ENCODE measurements at places on chromosomes 4 and X.

DNA sequence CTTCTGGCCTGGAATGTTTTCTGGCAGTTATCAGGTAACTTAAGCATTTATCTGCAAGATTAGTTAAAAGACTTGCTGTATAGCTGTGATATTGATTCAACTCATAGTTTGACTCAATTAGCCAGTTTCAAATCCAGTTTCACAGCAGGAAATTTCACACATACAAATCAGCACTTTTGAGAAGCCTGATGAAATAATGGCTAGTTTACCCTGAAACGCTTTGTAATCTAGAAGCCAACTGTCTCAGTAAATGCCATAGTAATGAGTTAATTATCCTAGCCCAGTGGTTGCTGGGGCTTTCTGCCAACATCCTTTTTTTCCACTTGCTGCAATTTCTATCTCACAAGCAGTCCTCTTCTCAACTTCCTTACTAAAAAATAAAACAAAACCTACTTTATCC lies 53.1 kb downstream of the ARHGEF38 start:
- DNase-seq = no peak

DNA sequence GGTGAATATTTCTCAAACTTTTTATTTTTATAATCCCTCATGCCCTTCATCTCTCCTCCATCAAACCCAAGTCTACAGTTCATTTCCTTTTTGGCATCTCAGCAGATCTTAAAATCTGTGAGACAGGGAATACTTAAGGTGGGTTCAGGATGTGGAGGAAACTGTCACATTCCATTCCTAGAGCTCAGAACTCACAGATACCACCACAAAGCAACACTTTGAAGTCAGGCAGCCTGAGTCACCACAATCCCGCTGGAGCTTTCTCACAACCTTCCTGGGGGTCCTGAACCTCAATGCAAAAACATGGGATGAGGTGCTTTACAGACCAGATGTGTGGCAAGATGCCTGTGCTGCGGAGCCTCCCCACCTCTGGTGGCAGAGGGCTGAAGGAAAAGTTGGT lies 63.2 kb downstream of the HHIP start:
- DNase-seq = no peak

- no peak for DNase-seq
These were observed 66.8 kb downstream of the RAPGEF2 start for GRCh38 chr4:159169404-159170302.

- DNase-seq = no peak
These were observed 201.8 kb upstream of the UGT8 start for GRCh38 chr4:114396808-114397207.

DNA sequence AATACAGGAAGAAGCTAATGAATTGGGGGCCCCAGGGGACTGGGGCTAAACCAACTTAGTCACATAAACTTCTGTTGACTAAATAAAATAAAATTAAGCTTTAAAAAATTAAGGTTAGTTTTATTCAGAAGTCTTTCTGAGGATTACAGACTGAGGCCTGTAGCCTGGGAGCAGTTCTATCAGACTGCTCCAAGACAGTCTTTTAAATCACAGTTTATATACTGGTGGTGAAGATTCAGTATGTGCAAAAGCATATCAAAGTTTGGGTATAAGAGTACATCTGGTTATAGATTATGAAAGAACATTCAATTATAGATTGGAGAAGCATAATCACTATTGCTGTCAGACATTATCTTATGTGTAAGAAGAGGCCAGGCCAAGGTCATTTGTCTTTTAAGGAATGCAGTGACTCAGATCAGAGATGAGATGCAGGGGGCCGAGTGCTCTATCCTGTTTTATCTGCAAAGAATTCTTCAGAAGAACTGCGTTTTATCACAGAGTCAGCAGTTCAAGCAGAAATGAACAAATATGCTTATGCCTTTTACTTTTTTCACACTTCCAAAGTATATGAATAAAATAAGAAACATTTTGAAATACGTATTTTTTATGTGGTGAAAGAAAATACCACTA lies 109.4 kb downstream of the PDHA2 start:
- DNase-seq = no peak

GRCh38 chr4:53150631-53151488 lies 215.0 kb downstream of the SCFD2 start:
- DNase-seq = no peak

- no peak for DNase-seq
These were observed 15.4 kb downstream of the IQSEC2 start for GRCh38 chrX:53265771-53266574.

DNA sequence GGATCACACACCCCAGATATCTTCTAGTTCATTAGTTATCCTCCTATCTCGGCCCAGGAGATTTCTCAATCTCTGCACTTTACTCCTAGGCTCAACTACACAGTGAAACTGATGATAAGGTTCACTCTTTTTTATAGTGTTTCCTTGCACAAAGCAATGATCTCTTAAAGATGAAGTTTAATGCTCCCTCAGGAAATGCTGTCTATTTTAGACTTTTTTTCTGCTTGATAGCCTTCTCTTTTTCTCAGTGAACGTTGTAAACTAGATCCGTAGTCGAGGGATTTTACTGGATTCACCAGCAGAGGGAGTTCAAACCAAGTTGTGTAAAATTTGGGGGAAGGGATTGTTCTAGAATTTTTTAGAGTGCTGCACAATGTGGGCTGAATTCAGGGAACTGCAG lies 269.6 kb downstream of the GBA3 start:
- DNase-seq = no peak

- DNase-seq = no peak
These were observed 50.8 kb downstream of the DTHD1 start for GRCh38 chr4:36332023-36332781.

DNA sequence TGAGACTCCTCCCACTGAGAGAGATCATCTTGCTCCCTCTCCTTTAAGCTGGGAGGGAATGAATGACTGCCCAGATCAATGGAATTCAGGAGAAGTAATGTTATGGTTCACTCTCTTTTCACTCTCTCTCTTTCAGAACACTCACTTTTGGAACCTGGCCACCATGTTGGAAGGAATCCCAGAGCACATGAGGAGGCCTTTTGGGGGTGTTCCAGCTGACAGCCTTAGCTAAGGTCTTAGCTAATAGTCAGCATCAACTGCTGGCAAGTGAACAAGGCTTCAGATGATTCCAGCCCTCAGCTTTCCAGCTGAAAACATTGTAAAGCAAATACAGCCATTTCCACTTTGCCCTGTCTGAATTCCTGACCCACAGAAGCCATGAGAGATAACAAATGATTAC lies 124.0 kb upstream of the CLNK start:
- DNase-seq = no peak

GRCh38 chr4:165190591-165191347 lies 16.6 kb upstream of the KLHL2 start:
- DNase-seq = no peak

DNA sequence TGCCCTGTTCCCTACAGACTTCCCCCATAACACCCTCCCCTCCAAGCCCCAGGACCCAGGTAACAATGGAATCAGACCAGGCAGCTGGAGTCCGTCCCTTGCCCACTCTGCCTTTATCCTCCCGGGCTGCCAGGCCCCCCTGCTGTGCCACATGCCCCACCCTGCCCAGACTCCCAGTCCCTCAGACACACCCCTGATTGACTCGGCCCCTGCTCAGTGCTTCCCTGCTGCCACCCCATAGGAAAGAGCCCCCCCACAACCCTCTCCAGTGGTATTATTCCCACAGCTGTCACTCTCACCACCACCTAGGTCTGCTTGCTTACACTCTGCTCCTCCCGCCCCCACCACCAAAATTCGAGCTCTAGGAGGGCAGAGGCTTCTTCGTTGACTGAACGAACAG lies 4.7 kb upstream of the NAA10 start:
- DNase-seq = no peak

DNA sequence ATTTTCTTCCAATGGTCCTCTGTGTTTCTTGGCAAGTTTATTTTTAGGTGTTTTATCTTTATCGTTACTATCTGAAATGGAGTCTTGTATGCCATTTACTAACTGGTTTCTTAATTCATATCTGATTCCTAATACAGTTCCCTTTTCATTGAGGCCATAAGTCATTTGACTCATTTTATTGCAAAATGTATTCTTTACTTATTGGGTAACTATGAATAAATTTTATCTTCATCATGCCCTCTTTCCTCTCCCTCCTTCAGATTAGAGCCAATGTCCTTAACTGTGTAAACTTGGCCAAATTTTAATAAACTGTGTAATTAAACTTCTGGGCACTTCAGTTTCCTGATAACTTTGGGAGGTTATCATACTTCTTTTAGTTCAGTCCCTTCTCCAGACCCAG lies 19.3 kb upstream of the MSMO1 start:
- no peak for DNase-seq

GRCh38 chrX:67546496-67547423 lies 2.9 kb downstream of the AR start:
- no peak for DNase-seq

DNA sequence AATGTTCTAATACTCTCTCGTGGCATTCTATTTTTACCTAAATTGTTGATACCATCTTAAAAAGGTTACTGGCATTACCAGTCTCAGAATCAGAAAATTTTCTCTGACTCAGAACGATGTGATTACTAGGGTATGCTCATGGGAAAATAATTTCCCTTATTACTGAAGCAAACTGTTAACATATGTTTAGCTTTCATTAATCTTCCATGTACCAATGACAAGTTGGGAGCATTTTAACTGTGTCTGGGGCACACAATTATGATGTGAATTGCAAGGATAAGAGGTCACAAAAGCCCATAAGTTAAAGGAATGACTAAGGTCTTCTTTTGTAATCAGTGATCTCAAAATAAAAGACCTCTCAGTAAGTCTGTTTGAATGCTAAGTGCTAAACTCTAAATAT lies 1254.6 kb downstream of the PCDH18 start:
- no peak for DNase-seq

GRCh38 chr4:11424000-11424399 lies 4.7 kb downstream of the HS3ST1 start:
- no peak for DNase-seq

DNA sequence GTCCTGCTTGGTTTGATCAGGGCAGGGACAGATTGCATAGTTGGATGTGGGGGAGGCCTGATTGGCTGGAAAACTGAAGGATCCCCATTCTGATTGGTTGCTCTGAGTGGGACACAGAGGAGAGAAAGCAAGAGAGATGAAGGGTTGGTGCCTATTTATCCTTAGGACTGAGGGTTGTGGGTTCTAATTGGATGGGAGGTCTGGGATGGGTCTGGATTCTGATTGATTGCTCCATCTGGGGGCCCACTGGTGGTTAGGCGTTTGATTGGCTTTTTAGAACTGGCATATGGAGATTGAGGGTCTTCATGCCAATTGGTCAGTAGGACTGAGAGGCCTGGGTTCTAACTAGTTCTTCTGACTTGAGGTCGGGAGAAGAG lies 644 bp upstream of the EBP start:
- DNase-seq = no peak

GRCh38 chrX:155612312-155613224 lies at the start of gene TMLHE:
Gene TMLHE (minus strand): TSS chrX:155612952. CDS start chrX:155545276, 67,676 bp downstream.
- DNase-seq = peak; percentile 59

DNA sequence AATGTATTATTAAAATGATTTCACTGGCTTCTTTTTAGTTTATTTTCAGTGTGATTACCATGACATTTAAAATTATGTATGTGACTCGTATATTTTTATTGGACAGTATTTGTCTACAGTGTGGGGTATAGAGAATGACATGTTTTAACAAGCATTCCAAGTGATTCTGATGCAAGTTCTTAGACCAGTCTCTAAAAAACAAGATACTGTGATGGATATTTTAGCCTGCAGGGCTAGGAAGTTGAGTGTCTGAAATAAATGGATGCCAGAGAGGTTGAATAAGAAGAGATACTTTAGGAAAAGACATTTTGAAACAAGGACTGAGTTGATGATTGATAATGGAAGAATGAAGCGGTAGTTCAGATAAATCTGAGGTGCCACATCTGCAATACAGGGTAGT lies 3.5 kb upstream of the MAD2L1 start:
- DNase-seq = no peak

DNA sequence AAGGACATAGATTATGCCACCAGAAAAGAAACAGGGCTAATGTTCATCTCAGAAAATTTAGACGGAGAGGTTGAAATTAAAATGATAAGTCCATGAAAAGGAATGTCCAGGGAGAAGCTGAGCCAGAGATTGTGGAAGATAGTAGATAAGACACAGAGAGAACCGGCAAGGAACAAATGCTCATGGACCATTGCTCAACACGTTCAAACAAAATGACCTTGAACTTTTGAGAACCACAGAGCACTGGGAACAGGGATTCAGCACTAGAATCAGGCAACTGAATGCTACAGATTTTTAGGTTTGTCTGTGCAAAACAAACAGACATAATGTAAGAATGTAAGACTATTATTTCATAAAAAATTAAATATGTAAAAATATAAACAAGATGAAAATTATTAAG lies 206.3 kb downstream of the PDGFC start:
- no peak for DNase-seq

DNA sequence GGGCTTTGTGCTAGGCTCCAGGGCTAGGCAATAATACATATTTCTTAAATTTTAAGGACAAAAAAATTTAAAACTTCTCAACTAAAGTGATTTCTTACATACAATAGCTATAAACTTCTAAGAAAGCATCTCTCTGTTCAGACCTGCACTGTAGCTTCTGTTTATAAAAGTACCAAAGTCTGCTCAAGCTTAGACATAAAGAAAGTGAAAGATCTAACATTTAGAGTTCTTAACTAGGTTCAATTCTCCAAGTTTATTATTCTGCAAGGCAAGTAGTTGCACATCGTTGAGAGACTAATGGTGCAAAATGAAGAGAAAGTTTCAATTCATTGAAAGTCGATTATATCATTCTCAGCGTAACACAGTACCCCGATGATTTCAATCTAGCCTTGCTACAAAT lies 857.4 kb upstream of the HTR2C start:
- no peak for DNase-seq

DNA sequence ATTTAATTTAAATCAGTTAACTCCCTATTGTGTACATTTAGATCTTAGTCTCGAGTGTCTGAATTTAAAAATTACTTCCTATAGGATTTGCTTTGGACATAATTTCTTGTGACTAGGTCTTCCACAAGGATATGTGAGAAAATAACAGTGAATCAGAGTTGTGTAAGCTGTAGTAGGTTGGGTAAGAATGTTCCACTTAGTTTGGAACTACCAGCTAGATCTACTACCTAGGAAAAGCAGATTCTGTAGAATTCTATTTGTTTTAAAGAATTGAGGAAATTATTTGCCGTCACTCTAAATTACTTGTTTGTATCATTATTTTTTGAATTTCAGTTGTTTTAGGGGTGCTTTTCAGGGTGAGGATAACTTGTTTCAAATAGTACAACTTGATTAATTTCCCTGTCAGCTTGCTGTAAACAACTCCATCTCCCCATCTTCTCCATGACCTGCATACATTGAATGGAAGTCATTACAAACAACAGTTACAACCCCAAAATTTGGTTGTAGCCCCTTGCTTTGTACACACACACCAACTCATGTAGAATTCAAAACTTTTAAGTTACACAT lies 1.3 kb downstream of the MTHFD2L start:
- no peak for DNase-seq

GRCh38 chr4:86091201-86091600 lies 268.7 kb downstream of the MAPK10 start:
- DNase-seq = no peak

DNA sequence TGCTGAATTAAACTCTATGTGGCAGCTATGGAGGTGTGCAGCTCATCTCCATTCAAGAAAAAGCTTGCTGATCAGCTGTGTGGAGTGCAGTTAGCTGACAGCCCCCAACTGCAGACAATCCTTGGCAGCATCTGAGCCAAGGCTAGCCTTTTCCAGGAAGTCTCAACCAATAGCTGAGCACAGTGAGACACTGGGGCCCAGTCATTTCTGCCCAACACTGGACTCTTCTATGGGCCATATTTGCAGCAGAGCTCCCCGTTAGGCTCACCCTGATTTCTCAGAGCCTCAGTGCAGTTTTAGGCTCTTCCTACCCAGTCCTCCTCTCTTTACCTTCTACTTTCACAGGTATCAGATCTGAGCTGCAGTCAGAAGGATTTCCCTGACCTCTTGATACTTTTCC lies 12.9 kb downstream of the DDX53 start:
- DNase-seq = no peak
